ENCODE measurements at places on chromosomes 6 and 20.

- peak; percentile 91 for DNase-seq
Observed at GRCh38 chr20:59571551-59572314, 32.6 kb upstream of the PHACTR3 start.

DNA sequence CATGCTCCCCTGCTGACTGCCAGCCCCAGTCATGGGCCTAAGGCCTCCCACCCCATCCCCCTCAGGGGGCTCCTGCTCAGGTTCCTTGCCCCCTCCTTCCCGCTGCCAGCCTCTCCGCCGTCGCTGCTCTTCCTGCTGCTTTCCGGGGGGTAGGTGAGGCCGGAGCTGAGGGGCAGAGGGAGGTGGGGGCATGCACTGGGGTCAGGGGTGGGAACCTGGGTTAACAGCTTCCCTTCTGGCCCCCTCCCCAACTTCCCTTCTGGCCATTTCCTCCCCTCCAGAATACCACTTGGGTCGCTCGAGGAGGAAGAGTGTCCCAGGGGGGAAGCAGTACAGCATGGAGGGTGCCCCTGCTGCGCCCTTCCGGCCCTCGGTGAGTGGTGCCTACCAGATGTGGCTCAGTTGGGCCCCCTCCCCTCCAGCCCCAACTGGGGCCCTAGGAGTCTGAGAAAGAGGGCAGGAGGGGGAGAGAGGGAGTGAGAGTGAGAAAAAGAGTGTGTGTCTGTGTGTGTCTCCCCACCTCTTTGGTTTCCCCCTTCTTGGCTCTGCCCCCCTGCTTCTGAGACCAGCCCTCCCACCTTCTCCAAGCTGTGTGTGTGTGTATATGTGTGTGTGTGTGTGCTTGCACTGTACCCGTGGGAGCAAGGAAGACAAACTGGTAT lies 12.1 kb downstream of the SYNGAP1 start:
- no peak for DNase-seq

DNA sequence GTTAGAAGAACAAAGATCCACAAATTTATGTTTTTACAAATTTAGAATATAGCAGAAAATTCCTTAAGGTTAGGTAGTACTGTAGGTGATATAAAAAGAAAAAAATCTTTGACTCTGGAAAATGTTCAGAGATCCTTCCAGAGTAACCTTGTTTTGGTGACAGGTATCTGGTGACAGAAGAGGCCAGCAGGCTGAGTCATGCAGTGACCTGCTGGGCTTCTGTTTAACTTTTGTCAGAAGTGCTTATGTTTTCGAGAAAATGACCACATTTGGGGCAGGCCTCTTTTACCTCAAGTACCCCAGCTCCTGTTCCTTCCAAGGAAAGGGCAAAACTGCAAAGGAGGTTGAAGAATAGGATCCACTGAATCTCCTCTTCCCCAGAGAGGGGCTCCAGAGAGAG lies 10.5 kb upstream of the CLDN20 start:
- DNase-seq: no peak

DNA sequence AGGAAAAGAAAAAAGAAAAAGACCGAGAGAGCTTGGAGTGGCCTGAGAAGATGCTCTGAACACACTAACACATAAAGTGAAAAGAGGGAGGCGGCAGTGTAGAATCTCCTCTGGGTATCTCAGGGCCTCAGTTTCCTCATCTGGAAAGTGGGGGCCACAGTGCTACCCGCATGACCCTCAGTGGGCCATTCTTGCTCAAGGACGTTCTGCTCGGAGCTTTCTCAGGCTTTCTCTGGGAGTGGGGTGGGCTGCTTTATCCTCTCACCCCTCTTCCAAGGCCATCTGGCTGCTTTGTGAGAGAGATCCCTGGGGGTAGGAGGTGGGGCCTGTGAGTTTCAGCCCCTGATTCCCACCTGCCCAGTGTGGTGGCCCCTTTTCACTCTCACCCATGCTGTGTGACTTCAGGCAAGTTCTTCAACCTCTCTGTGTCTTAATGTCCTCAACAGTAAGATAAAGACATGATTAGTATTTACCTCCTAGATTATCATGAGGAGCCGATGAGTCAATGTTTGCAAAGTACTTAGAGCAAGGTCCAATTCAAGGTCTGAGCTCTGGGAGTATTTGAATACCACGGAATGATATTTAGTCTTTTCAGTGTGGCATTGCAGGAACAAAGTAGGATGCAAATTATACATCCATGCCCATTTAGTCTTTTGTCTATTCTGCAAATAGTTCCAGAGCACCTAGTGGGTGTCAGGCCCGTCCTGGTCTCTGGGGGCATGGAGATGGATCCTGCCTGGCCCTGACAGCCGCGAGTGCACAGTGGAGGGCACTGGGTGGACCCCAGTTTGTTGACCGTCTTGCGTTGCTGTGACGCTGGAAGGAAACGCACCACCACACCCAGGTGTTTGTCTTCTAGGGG lies 34.3 kb downstream of the SRC start:
- DNase-seq: no peak

DNA sequence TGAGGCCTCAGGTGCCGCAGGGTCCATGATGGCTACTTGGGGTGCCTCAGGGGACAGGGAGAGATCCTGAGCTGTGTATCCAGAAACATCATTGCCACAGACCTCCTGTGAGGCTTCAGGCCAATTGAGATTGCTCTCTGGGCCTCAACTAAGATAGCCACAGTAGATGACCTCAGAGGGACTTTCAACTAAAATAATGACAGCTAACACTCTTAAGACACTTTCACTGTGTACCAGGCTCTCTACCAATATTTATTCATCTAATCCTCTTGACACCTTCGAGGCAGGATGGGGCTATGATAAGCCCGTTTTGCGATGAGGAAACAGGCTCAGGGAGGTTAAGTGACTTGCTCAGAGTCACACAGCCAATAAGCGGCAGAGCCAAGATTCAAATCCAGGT lies 10.7 kb downstream of the RIMS4 start:
- no peak for DNase-seq

DNA sequence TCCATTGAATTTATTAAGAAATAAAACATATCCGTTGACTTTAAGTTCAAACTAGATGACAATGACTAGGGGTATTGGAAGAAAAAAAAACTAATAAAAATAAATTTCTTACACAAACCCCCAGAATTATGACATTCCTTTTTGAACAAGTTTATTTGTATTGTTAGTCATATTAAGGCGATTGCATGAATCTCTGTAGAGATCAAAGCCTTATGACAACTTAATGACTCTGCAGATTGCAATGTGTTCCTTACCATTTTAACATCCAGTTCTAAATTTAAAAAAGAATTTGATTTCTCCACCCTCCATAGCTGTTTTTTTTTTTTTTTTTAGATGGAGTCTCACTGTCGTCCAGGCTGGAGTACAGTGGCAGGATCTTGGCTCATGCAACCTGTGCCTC lies 189.8 kb upstream of the CEP162 start:
- no peak for DNase-seq

GRCh38 chr6:1942834-1943233 lies 302.6 kb downstream of the GMDS start:
- no peak for DNase-seq

DNA sequence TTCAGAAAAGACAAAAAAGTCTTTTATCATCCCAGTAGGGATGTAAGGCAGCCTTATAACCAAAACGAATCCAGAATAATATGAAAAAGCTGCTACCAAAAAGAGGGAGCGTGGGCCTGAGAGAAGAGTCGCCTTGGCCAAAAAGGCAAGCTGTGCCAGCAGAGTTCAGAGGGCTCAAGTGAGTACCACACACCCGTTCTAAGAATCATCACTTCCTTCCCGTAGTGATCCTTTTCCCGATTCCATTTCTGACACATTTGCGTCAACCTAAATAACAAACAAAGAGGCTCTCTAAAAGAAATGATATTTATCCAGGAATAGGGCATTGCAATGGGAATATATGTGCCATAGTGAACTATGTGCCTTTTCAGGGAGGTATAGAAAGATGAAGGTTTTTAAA lies 3.8 kb upstream of the TMEM181 start:
- DNase-seq: no peak

DNA sequence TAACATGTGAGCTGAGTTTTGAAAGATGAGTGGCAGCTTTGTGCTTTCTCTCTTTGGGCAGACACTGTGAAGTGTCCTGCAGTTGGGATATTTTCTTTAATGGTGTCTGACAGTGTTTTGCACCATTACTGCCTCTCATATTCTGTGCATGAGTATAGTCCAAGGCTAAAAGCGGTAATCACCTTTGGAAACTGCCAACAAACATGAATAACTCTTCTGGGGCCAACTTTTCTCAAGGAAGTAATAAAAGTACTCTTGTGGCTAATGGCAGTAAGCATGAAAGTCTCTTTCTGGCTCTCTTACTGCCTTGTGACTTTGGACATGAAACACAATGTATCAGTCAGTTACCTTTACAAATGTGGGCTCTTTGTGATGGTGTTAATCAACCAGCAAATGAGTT lies 91.7 kb upstream of the SOX4 start:
- no peak for DNase-seq

- no peak for DNase-seq
Observed at GRCh38 chr6:111812060-111813038, 60.9 kb downstream of the FYN start.

GRCh38 chr20:56806952-56807517 lies 177.9 kb downstream of the TFAP2C start:
- no peak for DNase-seq

- DNase-seq: no peak
Observed at GRCh38 chr20:39266989-39267388, 304.8 kb downstream of the DHX35 start.

DNA sequence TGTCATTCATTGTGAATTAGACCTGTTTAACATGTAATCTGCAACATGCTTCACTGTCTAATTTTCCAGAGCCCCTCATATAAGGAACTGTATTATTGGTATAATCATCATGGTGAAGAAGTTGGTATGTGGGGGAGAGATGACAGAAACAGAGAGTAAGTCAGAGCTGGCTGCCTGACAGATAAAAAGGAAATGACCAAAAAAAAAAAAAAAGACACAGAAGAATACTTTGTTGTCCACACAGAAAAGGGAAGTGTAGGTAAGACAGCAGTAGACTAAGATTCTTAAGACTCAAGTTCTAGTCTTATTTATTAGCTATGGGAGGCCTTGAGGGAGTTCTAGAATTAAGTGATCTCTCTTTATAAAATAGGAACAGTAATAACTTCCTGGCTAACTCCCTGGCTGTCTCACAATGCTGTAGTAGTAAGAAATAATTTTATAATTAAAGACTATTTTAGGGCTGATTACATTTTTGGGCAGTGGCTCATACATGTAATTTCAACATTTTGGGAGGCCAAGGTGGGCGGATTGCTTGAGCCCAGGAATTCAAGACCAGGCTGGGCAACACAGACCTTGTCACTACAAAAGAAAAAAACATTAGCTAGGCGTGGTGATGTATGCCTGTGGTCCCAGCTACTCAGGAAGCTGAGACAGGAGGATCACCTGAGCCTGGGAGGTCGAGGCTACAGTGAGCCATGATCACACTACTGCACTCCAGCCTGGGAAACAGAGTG lies 102.5 kb downstream of the PRL start:
- no peak for DNase-seq

DNA sequence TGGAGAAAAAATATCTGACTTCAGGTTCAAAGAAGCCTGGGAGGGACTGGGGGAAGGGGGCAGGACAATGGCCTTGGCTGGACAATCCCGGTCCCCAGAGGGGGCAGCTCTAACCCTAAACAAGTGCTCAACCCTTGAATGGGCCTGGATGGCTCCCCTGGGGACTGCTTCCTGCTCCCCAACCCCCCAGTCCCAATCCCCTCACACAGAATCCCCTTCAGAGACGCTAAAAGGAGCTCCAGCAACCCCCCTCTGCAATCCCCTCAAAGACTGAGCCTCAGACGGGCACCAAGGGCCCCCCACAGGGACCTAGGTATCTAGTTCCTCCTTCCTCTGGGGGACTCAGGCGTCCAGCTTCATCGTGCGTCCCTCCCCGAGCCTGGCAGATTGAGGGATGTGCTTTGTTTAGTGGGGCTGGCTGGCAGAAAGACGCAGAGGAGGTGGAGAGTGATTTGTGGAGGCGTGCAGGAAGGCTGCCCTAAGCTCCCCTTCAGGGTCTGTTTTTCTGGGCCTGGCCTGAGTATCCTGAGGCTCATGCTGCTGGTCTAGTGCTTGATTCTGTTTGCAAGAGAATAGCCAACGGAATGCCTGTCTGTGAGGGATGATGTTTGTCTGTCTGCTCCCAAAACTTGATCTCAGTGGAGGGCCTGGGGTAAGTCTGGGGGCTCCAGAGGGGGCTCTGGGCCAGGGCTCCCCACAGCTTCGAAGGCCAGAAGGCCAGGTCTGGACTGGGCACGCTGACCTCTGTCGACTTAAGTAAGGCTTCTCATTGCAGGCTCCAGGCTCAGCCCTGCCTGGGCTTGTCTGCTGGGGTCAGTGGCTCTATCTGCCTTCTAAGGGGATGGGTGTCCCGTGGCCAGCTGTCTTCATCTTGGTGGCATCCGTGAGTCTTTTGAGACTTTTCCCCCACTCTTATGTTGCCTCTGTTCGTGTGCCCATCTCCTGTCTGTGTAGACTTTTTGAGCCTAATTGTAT lies 1.7 kb upstream of the POU5F1 start:
- DNase-seq: no peak

Measured in hindlimb muscle (tissue), 1 donor.